ENCODE measurements at places on chromosomes 2 and 18. TPM values are rescaled to one million over a fixed set of nuclear protein-coding genes. Genes with fewer than 3 reads are reported as not detected.

DNA sequence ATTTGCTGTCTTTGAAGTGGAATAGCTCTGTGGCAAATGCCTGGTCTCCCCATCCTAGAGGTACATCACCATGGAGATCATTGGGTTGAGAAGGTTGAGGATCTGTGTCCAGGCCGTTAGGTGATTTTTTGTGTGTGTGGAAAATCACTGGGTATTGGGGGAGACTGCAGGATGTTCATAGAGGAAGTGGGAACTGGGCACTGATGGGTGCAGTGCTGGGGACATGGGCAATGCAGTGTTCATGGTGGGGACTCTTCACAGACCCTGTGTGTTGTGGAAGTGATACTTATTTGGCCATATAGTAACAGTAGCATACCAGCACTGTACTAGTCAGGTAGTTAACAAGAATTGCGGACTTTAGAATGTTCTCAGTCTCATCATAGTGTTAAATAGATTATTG lies 34.9 kb downstream of the ATP9B start:
- DNase-seq: no peak
- H3K36me3 ChIP-seq: peaks cover 25% of the 10 kb centered on the region
- H3K27me3 ChIP-seq: no peaks in the 10 kb centered on the region
- peaks cover 50% of the 10 kb centered on the region for H3K4me1 ChIP-seq

GRCh38 chr2:43563679-43564078 lies 32.2 kb downstream of the THADA start:
- H3K27ac ChIP-seq: no peak overlapping the region
- no peak overlapping the region for H3K4me3 ChIP-seq
- DNase-seq: no peak
- H3K36me3 ChIP-seq: peaks cover 52% of the 10 kb centered on the region
- peaks cover 55% of the 10 kb centered on the region for H3K4me1 ChIP-seq

DNA sequence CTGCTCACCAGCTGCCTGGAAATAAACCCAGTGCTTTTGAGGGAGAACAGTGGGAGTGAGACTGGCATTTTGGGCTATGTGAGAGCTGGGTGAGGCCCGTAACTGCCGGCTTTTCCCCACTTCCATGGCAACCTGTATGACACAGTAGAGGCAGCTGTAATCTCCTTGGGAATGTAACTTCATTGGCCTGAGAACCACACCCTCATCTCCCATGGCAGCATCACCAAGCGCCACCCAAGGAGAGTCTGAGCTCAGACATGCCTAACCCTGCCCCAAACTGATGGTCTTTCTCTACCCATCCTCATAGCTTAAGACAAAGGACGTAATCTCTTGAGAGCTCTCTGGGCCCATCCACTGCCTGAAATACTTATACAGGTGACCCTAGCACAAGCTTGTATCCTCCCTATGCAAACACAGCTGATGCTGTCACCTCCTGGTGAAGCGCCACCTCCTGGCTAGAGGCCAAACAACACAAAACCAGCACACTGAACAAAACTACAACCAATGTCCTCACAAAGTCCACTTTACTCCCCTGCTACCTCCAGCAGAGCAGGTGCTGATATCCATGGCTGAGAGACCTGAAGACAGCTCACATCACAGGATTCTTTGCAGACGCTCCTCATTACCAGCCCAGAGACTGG lies 763.4 kb upstream of the NRXN1 start:
- H3K27me3 ChIP-seq: no peaks in the 10 kb centered on the region
- no peaks in the 10 kb centered on the region for H3K36me3 ChIP-seq
- no peaks in the 10 kb centered on the region for H3K4me1 ChIP-seq
- H3K4me3 ChIP-seq: no peak overlapping the region
- DNase-seq: peak; percentile 8
- no peak overlapping the region for H3K27ac ChIP-seq

DNA sequence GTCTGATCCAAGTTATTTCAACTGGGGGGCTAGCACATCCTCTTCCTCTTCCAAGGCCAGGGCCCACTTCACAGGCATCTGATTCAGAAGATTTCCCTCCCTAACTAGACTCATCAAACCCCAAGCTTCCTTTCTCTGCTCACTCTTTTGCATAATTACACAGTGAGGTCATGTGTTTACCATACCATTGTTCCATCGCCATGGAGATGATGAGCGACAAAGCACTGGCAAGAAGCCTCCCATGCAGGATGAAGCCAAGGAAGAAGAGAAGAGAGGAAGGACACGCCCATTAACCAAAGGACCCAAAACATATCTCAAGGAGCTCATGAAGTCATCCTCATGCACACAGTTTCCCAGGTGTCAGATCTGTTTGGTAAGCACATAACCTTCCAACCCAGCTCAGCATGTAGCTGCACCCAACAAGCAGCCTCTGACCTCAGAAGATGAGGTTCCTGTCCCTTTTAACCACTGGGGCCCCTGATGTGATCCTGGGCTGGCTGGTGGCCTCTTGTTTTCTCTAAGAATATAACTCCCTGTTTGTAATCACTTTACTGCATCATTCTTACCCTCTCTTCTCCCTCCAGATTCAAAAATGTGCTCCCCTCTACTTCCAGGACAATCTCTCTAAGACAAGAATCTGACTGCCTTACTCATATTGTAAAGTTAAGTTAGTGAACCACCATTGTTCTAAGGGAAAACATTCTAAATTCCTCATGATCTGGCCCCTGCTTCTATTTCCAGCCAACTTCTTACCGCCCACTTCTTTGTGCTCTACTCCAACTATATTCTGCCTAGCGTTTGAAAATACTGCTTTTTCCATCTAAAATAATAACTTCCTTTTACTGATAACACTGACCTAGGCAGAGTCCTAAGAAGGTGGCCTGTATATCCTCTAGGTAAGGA lies 190.1 kb downstream of the TTC32 start:
- peaks cover 9% of the 10 kb centered on the region for H3K27me3 ChIP-seq
- no peak overlapping the region for H3K4me3 ChIP-seq
- H3K4me1 ChIP-seq: no peaks in the 10 kb centered on the region

The PPIL3 gene
- total RNA-seq: 81.3 TPM

The ERCC3 gene
- 41.1 TPM for total RNA-seq

The PSMA8 gene
- 2.1 TPM for total RNA-seq

The ZNF532 gene
- total RNA-seq: 4.3 TPM

Measured in activated naive CD4-positive, alpha-beta T cell treated with anti-CD3 and anti-CD28 coated beads for 36 hours (primary cell).